RPMI7951 (cell line): ENCODE measurements at places on chromosomes 1 and 21. TPM values are rescaled to one million over a fixed set of nuclear protein-coding genes. Genes with fewer than 3 reads are reported as not detected.

DNA sequence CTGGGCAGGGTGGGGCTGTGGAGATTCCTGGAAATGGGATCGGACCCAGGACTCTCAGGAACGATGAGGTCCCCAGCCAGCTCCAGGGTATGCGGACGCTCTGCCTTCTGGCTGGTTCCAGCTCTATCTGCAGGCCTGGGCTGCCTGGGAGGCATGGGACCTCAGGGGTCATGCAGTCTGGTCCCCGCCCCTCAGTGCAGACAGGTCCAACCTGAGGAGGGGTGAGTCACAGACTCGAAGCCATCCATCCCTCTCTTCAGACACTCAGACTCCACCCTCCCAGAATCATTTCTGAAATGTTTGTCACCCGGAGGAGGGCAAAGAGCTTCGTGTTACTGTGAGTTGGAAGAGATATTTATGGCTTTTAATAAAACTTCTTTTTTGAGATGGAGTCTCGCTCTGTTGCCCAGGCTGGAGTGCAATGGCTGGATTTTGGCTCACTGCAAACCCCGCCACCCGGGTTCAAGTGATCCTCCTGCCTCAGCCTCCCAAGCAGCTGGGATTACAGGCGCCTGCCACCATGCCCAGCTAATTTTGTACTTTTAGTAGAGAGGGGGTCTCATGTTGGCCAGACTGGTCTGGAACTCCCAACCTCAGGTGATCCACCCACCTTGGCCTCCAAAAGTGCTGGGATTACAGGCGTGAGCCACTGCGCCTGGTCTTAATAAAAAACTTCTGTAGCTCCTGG, 5.9 kb upstream of the MYOM3 start:
- DNase-seq = peak; percentile 21

DNA sequence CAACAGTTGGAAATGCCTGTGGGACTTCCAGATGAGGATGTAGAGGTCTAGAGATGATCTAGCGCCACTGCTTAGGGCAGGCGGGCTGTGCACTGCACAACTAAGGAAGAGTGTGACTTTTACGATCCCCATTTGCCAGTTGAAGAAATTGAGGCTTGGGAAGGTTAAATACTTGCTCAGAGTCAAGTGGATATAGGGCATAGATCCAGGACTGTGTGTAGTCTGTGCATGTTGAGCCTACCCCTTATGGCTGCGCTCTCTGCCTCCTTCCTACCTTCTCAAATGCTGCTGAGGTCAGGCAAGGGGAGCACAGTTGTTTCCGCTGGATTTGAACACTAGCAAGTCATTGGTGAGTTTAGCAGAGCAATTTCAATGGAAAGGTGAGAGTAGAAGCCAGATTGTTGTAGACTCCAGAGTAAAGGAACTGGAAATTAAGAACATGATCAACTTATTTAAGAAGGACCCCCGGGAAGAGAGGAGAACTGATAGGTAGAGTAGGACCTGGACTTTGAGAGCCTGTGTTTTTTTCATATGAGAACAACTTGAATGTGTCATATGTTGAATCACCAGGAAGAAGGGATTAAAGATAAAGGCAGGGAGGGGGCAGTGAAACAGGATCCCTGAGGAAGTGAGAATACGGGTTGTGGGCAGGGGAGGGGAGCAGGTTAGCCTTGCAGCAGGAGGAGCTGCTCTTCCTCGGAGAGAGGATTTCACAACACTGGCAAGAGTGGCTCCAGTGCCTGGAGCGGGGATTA, 2.7 kb downstream of the CAPN2 start:
- peak; percentile 89 for DNase-seq

- DNase-seq = no peak
Measured at GRCh38 chr1:221880182-221880581, 138.3 kb upstream of the DUSP10 start.

DNA sequence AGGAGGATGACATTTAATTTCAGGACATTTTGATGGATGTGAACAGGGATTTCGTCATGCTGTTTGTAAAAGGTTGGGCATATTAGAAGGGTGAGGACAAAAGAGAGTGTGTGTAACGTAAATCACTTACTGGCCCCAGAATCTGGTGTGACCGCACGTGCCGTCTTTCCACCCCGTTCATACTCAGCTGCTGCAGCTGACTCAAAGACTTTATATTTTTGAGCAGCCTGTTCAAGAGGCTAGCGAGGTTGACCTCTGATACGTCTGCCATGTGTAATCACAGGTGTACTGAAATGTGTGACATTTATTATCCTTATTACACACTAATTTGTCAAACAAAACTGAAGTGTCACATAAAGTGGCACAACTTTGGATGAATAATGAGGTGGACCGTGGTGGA, 66.5 kb upstream of the ERRFI1 start:
- DNase-seq = no peak

The CCDC190 gene
- total RNA-seq = 0.12 and 0.29 TPM in 2 replicates

DNA sequence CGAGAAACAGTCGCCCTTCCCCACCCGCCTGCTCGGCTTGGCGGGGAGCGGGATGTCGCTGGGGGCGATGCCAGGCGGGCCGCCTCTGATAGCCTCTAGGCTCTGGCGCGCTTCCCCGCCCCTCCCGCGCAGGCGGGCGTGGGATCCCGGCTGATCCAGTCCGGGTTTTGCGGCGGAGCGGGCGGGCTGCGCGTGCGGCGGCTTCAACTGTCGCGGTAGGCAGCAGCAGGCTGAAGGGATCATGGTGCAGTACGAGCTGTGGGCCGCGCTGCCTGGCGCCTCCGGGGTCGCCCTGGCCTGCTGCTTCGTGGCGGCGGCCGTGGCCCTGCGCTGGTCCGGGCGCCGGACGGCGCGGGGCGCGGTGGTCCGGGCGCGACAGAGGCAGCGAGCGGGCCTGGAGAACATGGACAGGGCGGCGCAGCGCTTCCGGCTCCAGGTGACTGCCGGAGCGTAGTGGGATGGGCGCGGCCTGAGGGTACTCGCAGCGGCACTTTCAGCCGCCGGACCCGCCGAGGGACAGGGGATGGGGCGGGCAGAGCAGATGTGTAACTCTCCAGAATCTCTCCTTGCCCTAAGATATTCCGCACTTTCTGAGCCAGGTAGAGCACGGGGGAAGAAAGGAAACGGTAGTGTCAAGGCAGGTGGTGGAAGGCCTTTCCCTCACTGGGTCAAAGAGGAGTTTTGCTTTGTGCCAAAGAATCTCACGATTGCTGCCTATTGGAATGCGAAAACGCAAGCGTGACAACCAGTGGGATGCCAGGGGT, at the start of gene FAAH:
Gene FAAH, plus strand, starts transcription at position 210 of the 764 bp plus-strand sequence. Its CDS starts 32 bp downstream, at position 242.
- DNase-seq = no peak

DNA sequence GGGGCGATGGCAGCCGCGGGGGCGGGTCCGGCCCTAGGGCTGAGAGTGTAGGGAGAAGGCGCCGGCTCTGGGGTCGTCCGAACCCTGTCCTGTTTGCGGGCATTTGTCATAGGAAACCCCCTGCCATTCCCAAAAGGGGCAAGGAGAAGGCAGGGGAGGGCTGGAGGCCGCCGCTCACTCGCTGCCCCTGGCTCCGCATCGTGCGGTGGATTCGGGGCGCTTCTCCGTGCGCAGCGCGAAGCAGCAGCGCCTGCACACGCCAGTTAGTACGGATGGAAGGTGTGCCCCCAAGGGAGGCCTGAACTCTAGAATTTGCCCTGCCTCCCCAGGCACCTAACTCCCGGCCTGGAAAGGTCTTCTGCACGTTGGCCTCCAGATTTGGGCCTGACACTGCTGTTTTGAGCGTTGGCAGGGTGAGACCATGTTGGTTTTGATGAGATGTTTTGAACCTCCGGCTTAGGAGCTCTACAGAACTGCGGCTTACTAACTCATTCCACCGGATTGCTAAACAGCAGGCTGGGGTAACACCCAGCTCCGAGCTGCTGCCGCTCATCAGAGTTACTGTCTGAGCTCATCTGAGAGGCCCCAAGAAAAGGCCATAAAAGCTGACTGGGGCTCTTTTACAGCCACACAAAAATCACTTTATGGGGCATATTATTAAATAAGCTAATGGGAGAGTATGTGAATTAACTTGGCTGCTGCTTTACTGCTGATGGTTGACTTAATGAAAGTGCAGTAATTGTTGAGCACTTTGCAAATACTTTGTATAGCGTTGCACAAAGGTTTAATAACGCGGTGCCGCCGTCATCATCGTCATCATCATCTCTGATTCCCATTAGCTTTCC, 987 bp downstream of the GPR137B start:
- DNase-seq = peak; percentile 48

The PPIAL4G gene
- total RNA-seq = not detected in 2 replicates

The DNASE2B gene
- total RNA-seq = not detected in 2 replicates

The CD48 gene
- total RNA-seq = not detected in 2 replicates

- no peak for DNase-seq
Measured at GRCh38 chr1:211484755-211485479, 7.0 kb downstream of the RD3 start.

DNA sequence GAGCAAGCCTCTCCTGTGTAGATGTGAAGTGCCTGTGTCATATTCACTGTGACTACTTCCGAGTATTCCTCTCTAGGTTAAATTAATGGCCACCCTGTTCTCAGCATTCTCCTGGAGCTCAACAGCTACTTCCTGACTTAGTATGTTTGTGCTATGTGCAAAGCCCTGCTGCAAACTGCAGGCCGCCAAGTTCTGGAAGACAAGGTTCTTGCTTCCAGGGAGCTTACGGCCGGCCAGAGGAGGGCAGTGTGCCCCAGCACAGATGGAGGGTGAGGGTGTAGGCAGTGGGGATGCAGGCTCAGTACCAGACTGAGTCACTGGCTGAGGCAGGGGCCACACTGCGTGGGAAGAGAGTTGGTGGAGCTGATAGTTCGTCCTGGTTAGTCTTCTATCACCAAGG, 43.2 kb downstream of the ELK4 start:
- peak; percentile 14 for DNase-seq

DNA sequence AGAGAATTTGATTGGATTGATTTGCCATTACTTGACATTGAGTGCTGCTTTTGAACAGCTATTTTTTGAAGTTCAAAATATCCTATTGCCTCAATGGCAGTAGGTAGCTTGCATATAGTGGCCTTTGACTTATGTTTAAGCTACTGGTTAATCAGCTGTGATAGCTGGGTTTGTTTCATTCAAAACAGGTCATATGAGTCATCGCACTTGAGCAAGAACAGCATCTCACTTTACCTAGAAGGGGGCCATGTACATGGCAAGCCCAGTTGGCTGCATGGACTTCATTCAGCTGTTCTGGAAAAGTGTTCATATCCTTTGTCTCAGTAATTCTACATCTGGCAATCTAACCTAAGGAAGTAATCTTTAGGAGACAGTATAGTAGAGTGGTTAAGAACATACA, 29.0 kb upstream of the ARID1A start:
- DNase-seq = peak; percentile 48
